ENCODE measurements at places on chromosomes 2 and 18.

- DNase-seq = no peak
Measured at GRCh38 chr2:96484091-96484490, 21.1 kb downstream of the NEURL3 start.

DNA sequence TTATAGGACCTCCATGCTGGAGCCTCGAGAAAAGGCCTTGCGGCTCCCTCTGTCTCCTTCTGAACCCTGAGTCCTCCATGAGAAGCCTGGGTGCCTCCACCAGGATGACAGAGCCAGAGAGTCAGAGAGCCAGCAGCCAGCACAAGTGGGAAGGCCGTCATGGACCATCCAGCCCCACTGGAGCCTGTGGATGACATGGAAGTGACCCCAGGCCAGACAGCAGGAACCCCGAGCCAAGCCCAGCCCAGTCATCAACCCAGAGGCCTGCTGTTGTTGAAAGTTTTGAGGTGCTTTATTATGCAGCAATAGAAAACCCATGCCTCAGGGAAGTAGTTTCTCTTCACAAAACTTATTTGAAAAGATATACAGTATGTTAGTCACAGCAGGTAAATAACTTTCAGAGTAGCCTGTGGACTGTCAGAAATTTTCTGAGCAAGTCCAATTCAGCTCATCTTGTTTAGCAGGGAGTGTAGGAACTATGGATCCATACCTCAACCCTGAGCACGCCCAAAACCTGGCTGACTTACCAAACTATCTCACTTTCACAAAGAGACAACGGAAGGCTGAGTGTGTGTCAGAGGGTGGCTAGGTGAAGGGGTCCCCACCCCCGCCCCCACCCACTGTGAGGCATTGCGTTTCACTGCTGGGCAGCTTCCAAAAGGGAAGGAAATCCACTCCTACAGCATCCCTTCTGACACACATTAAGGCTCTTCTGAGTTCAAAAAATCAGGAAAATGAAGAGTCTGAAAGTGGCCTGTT, 79.9 kb upstream of the NDUFV2 start:
- no peak for DNase-seq

- DNase-seq = peak; percentile 43
Measured at GRCh38 chr2:70094978-70095719, 7.9 kb downstream of the PCBP1 start.

DNA sequence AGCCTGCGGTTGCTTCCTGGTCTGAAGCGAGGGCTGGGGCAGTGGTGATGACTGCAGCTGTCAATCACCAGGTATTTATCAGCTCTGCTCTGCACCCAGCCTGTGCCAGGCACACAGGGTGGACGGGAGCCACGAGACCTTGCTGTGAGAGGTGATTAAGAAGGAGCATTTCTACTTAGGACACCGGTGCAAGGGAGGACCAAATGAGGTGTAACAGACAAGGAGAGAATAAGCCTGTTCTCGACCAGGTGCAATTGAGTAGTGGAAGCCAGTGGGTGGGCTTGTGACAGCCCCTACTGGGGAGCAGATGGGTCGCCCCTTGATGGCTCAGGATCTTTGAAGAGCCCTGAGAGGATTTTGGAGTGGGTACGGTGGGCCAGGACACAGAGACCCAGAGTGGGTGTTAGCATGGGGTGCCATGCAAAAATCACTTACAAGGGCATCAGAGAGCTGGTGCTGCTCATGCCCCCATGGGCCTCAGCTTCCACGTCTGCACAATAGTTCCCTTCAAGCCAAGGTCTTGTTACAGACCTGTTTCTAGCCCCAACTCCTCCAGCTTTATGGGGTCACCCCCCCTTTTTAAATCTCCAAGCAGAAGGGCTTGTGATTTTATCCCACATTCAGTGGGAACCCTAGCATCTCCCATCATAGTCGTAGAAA, 24.6 kb downstream of the GPR55 start:
- DNase-seq = no peak

DNA sequence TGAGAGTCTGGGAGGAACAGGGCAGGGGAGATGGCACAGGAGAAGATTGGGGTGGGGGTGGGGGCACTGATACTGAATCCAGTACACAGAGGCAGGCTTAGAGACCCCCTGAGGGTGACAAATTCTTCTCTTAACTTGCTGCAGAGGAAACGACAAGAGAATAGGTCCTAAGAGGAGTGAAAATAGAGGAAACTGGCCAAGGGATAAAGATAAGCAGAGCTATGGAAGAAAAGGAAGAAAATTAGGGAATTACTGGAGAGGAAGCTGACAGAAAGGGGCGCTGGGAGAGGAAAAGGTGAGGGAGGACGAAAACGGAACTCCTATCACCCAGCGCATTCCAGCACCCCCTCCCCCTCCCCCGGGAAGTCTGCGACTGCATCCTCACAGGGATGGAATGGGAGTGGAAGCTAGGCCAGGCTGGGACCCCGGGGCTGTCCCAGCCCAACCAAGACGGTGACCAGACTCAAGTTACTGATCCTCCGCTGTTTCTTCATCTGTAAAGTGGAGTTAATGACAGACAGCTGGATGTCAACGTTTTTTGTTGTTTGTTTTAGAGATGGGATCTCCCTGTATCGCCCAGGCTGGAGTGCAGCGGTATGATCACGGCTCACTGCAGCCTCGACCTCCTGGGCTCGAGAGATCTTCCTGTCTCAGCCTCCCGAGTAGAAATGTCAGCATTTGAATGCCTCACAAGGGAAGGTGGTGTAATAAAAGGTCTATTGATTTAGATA, 2.6 kb upstream of the EMX1 start:
- no peak for DNase-seq

DNA sequence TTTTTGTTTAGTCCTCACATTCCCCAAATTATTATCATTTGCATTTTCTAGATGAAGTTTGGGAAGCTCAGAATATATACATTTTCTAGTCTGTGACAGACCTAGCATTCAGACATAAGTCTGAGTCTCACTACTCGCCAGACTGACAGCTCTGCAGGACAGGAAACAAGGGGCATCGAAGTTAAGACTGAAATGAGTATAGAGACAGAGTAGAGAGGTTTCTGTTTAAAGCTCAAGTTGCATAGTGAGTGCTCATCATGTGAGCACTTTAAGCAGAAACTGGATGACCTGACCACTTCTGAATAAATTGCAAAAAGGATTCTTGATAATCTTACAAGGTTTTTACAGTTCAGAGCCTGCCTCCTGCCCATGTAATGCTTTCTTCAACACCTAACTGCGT, 1.1 kb downstream of the HADHB start:
- no peak for DNase-seq
